ENCODE measurements at places on chromosomes 16 and 17.

DNA sequence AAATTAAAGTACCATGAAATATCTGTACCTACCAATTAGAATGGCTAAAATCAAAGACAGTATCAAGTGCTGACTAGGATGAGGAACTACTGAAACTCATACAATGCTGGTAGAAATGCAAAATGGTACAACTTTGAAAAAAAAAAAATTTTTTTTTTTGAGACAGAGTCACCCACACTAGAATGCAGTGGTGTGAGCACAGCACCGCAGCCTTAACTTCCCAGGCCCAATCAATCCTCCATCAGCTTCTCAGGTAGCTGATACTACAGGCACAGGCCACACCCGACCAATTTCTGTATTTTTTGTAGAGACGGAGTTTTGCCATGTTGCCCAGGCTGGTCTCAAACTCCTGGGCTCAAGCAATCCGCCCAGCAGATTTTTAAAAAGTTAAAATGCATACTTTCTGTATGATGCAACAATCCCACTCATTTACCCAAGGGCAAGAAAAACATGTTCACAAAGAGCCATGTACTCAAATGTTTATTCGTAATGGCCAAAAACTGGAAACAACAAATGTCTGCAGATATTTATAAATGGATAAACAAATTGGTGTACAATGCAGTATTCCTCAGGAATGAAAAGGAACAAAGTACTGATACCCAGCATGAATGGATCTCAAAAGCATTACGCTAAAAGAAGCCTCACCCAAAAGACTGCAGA, 8.7 kb downstream of the SMURF2 start:
- DNase-seq, result no peak

DNA sequence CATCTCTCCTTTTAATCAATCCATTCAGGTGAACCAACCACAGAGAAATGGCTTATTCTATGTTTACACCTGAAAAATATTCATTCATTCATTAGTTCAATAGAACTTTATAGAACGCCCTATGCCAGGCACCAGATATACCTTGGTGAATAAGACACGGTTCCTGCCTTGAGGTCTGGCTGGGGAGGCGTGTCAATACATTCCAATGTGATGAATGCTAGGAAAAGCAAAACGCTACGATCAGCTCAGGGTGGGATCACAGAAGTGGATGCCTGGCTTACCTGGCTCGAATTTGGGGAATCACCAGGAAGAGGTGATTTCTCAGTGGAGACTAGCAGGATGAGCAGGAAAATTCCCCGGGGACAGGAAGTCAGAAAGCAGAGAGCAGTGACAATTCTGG, 17.5 kb upstream of the WFIKKN2 start:
- DNase-seq, result no peak

DNA sequence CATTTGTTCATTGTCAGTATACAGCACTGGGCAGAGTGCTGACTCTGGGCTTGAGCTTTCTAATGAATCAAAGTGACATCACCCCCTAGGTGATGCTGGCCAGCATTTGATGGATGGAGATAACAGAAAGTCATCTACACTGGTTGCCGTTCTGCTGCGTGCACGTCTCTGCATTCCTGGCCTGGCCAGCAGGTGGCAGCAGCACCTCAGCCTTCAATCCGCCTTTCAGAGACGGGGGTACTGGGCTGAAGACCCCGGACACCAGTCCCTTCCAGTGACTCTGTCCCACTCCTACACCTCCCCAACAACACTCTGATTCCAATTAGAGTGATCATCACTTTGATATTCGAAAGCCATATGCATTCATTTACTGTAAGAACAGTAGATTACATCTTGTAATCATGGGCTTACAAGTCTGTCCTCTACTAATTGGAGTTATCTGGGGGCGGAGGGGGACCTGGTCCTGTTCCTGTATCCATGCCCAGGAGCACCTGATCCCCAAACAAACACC, 6.0 kb downstream of the CPSF4L start:
- DNase-seq, result peak; percentile 68

DNA sequence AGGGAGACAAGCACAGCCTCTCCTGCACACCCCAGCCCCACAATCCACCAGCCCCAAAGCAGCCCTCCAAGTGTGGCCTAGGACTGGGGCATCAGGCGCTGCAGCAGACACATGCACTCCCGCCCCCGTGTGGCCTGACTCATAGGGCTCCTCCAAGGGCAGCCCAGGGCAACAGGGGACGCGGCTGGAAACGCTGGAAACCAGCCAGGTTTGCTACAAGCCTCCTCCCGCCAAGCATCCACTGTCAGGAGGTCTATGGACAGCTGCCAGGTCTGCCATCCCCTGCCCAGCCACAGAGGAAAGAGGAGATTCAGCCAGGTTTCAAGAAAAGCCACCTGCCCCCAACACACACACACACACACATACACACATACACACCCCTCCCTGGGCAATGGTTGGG, 25.8 kb downstream of the SRCIN1 start:
- peak; percentile 48 for DNase-seq

- DNase-seq, result no peak
Measured at GRCh38 chr17:14169901-14170300, 66.8 kb downstream of the CDRT15 start.

DNA sequence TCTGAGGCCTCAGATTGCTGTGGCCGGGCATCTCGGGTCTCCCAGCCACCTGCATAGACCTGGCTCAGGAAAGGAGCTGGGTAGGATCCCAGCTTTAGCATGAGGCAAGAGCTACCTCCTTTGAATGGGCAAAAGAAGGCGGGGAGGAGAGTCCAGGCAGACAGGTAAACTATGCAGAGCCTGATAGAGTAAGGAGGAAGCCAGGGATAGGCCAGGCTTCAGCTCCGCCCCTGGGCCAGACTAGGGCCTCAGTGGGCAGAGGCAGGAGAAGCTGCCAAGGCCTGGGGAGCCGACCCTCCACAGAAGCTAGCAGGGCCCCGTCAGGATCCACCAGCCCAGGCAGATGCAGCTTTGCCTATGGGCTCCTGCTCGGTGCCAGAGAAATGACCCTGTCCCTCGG, 22.6 kb upstream of the UBE2G1 start:
- no peak for DNase-seq

GRCh38 chr17:28858801-28859355, 4.1 kb downstream of the ERAL1 start:
- no peak for DNase-seq

- DNase-seq, result no peak
Measured at GRCh38 chr16:81765111-81765919, 13.8 kb upstream of the PLCG2 start.

DNA sequence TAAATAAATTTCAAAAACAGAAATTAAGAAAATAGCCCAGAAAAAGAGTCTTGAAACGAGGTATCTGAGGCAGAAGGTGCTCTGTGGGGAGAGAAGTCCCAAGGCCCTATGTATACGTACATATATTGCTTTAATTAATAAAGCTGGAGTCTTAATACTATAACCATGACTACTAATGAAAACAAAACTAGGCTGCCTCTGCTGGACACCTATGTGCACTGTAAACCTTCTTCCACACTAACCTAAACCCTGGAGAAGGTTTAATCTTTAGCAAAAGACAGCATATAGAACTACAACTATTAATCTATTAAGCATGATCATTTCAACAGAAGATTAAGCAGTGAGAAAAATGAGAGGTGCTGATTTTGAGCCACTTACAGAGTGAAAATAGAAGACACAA, 153.9 kb upstream of the C17orf78 start:
- DNase-seq, result no peak

- DNase-seq, result peak; percentile 20
Measured at GRCh38 chr16:8961811-8962390, 1.8 kb downstream of the USP7 start.

GRCh38 chr17:4214157-4214556, 49.6 kb downstream of the ANKFY1 start:
- no peak for DNase-seq

- no peak for DNase-seq
Measured at GRCh38 chr16:50916040-50916439, 174.2 kb downstream of the CYLD start.

DNA sequence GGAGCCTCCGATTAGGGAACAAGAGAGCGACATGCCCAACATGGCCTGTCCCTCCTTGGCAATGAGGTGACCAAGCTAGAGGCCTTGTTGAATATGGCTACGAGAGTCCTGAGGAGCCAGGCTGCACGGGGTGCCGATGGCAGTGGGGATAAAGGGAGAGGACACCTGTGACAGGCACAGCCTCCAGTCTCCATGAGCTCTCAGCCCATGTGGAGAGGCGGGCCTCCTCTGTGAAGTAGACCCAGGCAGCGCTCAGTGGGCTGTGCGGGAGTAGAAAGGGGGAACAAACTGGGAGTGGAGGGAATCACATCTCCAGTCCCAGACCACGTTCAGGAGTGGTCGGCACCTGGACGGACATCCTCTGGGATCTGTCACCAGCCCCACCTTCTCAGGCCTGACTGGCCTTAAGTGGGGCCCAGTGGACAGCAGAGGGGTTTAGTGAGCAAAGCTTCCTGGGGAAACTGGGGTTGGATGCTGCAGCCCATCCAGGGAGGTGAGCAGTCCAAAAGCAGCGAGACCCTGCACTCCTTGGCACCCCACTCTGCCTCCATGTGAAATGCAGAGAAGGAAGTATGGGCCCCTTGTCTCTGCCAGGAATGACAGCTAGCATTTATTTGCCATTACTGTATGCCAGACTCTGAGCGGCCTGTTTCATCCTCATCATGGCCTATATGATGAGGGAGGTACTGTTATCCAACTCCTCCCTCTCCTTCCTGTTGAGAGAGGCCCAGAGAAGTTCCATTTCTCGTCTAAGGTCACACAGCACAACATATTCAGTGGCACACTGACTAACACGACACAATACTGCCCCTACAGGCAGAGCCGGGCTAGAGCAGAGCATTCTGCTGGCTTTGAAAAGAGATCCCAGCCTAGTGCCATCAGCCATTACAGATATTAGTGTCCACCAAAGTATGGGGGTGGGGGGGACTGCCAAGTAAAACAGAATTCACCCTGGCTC, 4.5 kb upstream of the TMEM92 start:
- peak; percentile 86 for DNase-seq

DNA sequence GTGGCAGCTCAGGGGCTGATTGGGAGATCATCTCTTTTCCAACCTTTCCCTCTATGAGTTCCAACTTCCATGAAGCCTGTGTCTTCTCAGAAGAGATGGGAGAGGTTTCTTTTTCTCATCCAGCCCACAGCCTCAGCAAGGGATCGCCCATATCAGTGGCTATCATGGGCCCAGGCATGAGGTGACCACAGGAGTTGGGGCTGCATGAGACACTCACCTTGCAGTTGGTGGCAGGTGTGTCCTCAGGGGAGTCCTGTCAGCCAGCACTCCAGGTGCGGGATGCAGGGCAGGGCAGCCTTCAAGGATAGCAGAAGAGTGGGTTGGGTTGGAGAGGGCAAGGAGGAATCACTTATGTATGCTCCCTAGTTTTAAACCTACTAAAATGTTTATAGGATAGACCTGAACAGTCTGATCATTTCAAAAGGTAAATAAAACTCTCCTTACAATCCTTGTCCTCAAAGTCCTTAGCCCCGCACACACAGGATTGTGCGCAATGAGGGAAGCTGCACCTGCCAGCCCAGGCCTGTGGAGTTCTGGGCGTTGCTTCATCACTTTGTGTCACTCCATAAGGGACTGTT, 811.1 kb downstream of the KCNJ18 start:
- DNase-seq, result no peak

DNA sequence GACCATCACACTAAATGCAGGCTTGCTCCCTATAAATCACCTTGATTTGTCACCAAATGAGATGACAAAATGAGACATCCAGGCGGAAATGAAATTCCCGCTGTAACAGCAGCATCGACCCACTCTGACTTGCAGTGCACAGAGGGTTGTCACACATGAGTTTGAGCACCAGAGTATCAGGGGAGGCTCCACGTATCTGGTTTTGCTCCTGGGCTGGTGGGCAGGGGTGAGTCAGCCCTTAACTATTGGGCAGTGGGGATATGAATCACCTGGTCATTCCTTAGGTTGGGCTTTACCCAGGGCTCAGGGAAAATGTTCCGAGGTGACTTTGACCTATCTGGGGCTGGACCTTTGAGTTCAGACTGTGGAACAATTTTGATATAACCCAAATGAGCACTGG, 245.2 kb upstream of the CCL2 start:
- no peak for DNase-seq

DNA sequence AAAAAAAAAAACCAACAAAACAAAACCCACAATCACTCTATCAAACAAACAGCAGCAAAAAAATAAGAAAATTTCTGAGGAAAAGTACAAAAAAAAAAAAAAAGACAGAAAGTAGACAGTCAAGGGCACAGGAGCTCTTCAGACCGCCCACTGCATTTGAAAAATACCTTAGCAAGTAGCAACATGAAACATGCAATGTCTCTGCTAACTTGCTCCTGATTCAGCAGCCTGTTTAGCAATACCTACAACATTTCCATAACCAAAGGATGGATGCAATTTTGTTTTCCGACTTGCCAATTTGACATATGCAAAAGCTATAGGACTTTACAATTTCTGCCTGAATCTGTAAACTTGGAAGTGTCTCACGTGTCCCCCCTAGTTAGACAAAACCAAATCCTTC, 57.4 kb downstream of the SYNRG start:
- no peak for DNase-seq

- no peak for DNase-seq
Measured at GRCh38 chr17:8292639-8293395, 2.4 kb downstream of the SLC25A35 start.
